ENCODE measurements at places on chromosomes 2 and 18.
A peak's percentile ranks its signal among the peaks of the same experiment; 100 is the strongest.

- no peak for DNase-seq
These were observed 564.4 kb downstream of the ZEB2 start for GRCh38 chr2:143955401-143956065.

- no peak for DNase-seq
These were observed 3.1 kb downstream of the ADAM17 start for GRCh38 chr2:9552219-9553178.

GRCh38 chr18:79903071-79903635, 48.3 kb downstream of the SLC66A2 start:
- DNase-seq = no peak

GRCh38 chr2:101802329-101802728, 104.8 kb downstream of the MAP4K4 start:
- DNase-seq = peak; percentile 54

DNA sequence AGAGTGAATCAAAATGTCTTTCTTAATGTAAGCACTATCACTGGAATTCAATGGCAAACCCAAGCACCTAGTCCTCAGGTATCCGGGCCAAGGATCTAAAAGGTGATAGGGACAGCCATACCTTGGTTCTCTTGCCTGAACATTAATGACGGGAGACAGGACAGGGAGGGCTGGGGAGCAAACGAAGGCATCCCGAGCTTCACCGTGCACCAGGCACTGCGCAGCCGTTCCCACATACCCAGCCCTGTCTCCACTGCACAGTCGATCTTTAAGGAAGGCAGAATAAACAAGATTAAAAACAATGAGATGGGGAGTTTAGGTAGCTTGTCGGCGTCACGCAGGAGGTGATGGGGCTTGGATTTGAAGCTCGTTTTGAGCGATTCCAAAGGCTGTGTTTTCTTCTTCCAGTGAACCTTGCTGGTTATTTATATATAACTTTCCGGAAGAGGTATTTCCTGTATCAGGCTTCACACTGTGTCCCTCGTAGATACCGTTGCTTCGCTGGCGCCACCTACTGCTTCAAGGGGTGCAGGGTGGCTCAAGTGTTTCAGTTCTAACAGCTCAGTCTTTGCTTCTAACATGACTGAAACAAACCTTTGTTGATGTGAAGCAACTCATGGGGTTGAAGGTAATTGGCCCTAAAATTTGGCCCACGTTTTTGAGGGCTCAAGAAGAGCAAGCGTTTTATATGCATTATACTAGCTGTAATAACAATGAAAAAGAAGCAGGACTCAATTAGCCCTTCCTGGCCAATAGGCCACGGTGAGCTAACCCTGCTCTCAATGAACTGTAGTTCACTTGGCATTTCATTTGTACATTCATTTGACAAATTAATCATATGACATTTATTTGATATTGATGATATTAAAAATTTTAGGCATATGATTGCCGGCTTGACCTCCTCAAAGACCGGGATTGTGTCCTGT, 77.4 kb downstream of the DCDC2C start:
- DNase-seq = peak; percentile 76

DNA sequence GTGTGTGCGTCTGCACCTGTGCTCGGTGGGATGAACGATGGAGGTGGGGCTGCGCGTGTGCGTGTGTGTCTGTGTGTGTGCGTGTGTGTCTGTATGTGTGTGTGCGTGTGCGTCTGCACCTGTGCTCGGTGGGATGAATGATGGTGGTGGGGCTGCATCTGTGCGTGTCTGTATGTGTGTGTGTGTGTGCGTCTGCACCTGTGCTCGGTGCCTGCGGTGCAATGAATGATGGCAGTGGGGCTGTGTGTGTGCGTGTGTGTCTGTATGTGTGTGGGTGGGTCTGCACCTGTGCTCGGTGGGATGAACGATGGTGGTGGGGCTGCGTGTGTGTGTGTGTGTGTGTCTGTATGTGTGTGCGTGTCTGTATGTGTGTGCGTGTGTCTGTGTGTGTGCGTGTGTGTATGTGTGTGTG, 48.5 kb upstream of the CTDP1 start:
- no peak for DNase-seq

GRCh38 chr2:15953147-15953630, 12.8 kb downstream of the MYCN start:
- DNase-seq = no peak

DNA sequence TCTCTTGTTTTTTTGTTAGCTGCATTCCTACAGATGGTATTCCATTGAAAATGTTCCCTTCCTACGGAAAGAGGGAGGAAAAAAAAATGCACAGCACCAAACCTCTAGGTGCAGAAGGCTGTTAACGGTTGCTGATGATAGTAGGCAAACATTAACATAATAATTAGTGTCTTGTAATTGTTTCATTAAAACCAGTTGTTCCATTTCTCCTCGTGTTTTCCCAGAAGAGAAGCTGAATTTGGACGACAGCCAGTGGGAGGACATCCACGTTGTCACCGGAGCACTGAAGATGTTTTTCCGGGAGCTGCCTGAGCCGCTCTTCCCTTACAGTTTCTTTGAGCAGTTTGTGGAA, 494.7 kb downstream of the ARHGAP15 start:
- no peak for DNase-seq

GRCh38 chr2:231003186-231003585, 7.3 kb downstream of the SPATA3 start:
- no peak for DNase-seq

DNA sequence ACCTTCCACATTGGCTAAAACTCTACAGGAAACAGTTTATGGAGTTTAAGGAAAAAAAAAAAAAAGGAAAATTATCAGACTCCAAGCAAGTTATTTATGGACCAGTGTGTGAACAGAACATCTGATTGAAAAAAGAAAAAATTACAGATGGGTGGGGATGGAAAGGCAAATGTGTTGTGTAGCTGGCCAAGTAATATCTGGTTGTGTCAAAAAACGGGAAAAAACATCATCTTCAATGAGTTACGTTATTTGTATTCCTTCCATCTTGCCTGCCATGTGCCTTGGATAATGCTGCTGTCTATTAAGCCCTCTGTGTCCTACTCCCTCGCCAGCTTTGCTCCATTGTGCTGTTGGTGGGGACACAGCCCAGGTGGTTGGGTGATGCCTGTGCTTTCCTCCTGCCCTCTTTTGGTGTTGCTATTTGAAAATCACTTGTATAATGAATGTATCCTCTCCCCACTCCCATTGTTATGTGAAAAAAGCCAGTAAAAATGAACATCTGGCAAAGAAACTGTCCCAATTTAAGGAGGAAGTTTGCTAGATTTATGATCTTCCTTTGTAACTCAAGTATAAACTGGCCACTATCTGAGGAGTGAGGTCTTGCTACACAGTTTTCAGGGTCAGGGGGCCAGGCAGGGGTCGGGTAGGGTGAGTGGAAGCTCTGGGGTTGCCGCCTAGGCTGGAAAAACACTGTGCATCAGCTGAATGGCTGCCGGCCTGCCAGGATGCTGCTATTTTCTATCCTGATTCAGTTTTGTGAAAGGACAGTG, 155.9 kb downstream of the FMNL2 start:
- DNase-seq = no peak

DNA sequence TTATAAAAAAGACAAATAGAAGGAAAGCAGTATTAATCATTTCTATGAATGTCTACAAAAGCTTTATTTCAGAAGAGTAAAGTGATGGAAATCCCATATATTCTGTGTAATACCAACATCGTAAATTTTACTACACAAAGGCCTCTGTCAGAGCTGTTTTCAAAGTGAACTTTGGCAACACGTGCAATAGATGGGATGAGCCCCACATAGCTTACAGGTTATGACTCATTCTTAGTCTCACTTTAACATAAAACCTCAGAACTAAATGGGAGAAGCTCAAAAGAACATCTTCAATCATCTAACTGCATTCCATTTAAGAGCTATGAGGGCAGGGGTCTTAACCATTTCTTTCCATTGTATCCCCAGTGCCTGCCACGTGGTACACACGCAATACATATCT, 11.5 kb downstream of the VPS4B start:
- DNase-seq = no peak

DNA sequence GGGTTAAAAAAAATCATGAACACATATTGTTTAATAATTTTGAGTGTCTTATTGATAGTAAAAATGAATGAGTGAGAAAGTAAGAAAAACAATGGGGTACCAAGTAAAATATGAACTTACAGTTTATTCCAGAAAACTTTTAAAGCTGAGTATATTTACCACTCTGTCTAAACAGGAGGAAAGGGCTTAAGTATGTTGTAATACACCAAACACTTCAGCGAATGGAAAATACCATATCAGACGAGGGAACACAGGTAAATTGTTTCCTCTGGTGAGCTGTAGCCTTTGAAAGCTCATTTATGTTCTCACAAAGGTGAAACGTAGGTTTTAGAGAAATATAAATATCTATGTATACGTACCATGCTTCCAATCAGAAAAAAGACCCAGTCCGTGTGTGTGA, 1209.6 kb upstream of the ZEB2 start:
- no peak for DNase-seq

DNA sequence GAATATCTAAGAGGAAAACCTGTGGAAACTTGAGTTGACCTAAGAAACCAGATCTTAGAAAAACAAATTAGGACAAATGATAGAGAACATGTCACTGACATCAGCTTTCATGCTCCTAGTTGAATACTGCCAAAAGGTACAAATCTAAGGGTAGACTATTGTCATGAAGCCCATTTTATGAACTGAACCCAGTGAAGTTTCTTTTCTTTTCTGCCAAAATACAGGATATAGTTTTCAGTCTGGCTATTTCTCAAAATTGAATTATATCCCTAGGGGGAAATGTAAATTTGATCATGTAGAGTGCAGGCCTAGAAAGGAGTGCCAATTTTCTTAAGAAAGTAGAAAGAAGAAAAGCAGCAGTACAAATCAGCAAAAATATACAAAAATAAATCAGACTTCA, 46.6 kb downstream of the FSIP2 start:
- no peak for DNase-seq

- DNase-seq = no peak
These were observed 19.4 kb upstream of the KIF1A start for GRCh38 chr2:240839152-240840143.

- DNase-seq = peak; percentile 54
These were observed 89.2 kb downstream of the STPG4 start for GRCh38 chr2:47065771-47066380.

- no peak for DNase-seq
These were observed 207.9 kb upstream of the SALL3 start for GRCh38 chr18:78771496-78772359.

GRCh38 chr2:21333684-21334083, 209.9 kb downstream of the TDRD15 start:
- no peak for DNase-seq

DNA sequence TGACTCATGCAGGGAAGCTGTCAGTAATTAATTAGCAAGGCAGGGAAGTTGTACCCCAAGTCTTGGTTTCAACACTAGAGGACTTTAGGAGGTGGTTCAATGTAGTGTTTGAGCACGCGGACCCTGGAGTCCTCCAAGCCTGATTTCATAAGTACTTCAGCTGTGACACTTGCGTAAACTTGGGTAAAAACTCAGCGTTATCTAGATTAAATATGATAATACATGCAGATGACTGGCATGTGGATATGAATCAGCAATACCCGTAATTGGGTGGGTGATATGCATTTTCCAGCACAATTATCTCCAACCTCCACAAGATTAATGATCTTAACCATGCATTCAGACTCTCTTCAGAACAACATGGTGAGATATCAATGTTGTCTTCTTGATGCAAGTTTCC, 5.2 kb downstream of the UGT1A7 start:
- no peak for DNase-seq

GRCh38 chr2:75021672-75022071, 63.2 kb downstream of the POLE4 start:
- peak; percentile 23 for DNase-seq

DNA sequence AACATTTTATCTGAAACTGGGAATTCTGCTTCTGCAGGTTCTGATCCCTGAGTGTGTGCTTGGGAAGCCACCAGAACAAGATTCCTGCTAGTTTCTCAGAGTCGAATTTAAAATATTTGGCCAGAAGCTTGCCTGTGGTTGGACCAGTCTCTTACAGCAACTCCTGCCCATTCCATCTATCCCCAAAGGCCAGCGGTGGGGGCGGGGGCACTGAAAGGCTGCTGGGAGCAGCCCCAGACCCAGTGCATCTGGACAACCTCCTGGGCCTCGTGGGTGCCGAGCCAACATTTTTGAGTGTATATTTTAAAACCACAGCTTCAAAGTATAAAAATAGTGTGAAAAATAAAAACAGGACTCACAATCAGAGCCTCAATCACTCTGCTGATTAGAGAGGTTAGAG, 38.6 kb upstream of the ZFP36L2 start:
- no peak for DNase-seq

DNA sequence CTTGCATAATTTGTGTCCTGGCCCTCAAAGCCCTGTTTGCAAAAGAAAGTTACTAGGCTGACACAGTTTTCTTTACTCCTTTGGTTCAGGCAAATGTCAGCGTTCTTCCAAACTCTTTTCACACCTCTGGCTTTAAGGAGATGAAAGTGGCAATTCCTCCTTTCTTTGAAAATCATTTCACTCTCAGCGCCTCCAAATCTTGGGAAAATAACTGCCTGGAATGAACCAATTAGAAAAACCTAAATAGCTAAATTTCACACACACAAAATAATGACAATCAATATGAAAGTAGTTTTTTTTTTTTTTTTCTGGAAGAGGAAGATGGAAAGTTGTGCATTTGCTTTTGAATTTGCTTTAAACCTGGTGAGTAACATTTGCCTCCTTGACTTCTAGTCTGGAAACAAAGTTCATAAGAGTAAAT, 1.7 kb downstream of the MEIS1 start:
- no peak for DNase-seq
